ENCODE measurements at places on chromosomes 16 and 17.
A peak's percentile ranks its signal among the peaks of the same experiment; 100 is the strongest.

DNA sequence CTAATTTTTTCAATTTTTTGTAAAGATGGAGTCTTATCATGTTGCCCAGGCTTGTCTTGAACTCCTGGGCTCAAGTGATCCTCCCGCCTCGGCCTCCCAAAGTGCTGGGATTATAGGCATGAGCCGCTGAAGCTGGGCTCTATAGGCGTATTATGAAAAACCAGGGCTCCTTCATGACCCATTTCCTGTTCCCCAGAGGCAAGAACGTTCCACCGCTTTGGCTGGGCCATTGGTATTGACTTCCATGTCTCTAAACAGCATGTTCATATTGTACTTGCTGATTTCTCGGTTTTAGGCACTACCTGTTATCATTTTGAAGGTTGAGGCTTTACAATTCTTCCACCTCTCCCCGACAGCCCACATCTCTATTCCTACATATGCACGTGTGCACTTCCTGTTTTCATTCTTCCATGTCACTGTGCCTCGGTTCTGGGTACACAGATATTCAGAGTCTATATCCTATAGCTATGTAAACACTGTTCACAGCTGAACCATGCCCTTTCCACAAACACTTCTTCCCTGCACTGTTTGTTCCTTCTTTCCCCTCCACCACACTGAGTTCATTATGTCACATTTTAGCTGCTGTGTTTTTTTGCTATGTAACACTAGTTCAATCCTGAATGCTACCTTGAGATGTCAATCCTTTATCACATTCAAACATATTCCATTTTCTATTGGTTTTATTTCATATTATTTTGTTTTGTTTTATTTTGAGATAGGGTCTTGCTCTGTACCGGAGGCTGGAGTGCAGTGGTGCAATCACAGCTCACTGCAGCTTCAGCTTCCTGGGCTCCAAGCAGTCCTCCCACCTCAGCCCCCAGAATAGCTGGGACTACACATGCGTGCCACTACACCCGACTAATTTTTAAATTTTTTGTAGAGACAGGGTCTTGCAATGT is 16.8 kb upstream of the MAPK3 start:
- DNase-seq, result no peak

DNA sequence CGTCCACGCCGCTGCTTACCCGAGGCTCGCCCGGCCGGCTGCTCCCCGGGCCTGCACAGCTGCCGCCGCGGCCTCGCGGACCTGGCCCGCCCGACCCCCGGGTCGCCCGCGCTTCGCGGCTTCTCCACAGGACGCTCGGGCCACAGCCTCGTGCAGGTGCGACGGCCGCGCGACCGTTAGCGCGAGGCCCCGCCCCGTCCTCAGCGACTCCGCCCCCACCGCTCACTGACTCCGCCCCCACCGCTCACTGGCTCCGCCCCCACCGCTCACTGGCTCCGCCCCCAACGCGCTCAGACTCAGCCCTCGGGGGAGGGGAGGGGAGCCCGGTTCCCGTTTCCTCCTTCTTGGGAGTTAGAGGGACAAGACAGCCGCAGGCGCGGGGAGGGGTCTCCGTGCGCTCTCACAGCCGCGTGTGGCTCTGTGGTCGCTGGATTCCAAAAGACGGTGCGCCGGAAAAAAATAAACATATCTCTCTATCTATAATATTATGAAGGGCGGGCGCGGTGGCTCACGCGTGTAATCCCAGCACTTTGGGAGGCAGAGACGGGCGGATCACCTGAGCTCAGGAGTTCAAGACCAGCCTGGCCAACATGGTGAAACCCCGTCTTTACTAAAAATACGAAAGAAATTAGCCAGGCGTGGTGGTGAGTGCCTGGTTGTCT is at the start of gene MEIOB:
MEIOB (minus strand) TSS at position 191 of the 662 bp plus-strand sequence. CDS start 3,989 bp downstream, outside the sequence.
- peak; percentile 30 for DNase-seq

DNA sequence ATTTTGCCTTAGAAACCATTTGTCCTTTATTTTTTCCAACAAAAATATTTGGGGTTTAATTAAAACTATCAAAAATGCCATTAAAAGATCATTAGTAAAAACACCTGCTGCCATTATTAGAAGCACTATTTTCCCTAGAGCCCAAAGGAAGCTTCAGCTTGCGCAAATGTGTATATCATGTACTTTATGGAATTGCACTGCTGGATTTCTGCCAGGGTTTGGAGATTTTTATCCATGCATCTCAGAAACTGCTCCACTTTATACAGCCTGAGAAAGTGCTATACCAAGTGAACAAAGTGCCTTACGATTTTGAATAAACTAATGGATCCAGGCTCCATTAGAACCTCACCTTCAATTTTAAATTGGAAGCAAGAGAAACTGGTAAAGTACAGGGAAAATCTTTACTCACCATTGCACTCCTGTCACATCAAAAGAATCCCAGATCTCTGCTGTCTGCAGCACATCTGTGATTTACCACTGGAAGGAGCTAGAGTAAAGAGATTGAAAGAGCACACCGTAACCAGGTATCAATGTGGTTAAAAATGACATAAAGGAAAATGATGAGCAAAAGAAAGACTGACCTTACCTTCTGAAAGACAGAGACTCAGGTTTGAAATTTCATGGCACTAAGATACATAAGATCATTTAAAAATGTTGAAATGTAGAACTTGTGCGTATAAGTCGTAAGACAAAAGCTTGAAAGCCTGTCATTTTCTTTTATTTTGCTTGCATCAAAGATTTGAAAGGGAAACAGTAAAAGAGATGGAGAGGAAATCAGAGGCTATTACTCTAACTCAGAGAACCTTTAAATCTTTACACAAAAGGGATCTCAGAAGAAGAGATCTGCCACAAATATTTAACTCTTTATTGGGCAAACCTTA is 678.1 kb upstream of the GOT2 start:
- DNase-seq, result no peak

DNA sequence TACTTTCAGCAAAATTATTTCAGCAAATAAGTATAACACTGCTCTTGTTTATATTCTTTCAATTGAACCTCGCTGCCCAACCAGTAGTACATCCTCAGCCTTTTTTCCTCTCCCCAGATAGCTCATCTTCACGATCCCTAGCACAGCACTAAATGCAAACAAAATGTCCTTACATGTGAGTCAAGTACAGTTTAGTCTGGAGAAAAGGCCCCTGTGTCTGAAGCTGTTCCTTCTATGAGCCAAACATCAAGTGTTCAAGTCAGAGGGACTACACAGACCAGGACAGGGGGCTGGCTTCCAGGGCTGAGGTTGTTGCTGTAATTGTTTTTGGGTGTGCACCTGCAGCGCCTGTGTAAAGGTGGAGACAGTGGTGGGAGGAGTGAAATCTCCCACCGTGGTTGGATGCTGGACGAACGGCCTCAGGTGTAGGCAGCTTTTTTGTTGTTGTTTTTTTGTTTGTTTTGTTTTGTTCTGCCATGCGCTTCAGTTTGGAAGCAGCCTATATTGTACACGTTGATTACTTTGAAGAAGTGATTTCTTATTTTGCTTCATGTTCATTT is 147.1 kb downstream of the PRKCA start:
- no peak for DNase-seq

DNA sequence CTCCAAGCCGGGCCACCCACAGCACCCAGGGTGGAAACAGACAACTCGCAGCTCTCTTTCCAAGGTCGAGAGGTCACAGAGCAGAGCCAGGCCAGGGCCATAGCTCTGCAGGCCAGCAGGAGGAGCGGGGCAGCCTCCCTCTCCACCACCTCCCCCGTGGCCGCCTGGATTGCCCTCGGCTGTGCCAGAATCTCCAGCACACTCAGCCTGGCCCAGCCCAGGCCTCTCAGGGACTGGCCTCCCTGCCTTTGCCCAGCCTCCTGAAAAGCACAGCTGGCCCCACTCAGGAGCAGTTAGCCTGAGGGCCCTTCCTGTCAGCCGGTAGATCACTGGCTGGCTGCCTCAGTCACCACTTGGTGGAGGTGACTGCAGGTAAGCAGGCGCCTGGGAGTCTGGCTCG is 85.8 kb upstream of the SEC14L1 start:
- DNase-seq, result no peak

- DNase-seq, result peak; percentile 48
Measured at GRCh38 chr17:48113201-48113676, 5.7 kb downstream of the SNX11 start.

- no peak for DNase-seq
Measured at GRCh38 chr17:7825206-7825990, 8.6 kb upstream of the KDM6B start.

- DNase-seq, result no peak
Measured at GRCh38 chr17:12727076-12727760, 61.5 kb downstream of the MYOCD start.

DNA sequence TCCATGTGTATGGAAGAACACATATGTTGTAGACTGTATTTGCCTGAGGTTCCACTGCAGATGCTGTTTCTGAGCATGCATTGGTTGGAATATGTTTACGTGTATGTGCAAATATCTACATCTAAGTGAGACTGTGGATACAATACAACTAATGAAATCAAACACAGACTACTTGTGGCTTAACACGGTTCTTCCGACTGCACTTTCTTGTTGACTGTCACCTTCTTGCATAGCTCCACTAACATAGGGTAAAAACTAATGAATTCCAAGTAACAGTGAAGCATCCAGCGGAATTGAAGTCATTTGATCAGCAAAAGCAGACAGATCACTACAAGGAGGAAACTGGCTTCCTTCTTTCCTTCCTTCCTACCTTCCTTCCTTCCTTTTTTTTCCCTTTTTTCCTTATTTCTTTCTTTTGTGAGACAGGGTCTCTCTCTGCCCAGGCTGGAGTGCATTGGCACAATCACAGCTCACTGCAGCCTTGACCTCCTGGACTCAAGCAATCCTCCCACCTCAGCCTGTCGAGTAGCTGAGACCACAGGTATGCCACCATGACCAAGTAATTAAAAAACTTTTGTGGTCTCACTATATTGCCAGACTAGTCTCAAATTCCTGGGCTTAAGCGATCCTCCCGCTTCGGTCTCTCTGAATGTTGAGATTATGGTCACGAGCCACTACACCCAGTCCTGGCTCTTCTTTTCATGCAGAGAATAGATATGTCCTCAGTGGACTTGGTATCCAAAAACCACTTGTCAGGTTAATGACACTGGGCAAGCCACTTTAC is 22.0 kb upstream of the CCL1 start:
- no peak for DNase-seq

GRCh38 chr17:58337600-58338453 is 9.2 kb upstream of the TSPOAP1 start:
- DNase-seq, result peak; percentile 97

DNA sequence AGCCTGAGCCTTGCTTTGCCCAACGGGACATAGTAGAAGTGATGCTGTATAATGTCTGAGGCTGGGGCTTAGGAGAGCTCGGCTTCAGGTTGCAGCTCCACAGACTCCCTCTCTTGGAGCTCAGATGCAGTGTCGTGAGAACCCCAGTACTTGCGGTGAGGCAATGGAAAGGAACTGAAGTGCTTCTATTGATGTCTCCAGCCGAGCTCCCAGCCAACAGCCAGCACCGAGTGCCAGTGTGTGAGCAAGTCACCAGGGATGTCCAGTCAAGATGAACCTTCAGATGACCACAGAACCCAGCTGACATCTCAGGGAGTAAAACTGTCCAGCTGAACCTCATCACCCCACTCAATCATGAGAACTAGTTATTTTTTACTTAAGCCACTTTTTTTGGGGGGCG is 268.1 kb downstream of the IRF8 start:
- no peak for DNase-seq

GRCh38 chr17:29412780-29413565 is 22.8 kb downstream of the TAOK1 start:
- DNase-seq, result no peak

- DNase-seq, result peak; percentile 26
Measured at GRCh38 chr16:85614338-85615013, 1.4 kb downstream of the GSE1 start.

DNA sequence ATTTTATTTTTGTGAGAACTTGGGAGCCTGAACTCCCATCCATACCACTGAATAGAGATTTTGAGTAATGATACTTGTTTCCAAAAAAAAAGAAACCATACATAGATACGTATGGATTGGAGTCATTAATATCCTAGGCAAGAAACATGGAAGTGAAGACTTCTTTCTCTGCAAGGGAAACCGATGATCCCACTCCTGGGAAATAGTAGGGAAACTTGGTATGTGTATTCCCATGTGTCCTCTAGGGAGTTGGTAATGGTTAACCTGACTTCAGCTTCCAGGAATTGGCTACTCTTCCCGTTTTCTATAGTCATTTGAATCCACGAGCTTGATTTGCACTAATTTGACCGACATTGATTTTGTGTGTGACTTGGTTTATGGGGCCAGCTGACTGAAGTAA is 5.4 kb downstream of the FUS start:
- DNase-seq, result no peak

DNA sequence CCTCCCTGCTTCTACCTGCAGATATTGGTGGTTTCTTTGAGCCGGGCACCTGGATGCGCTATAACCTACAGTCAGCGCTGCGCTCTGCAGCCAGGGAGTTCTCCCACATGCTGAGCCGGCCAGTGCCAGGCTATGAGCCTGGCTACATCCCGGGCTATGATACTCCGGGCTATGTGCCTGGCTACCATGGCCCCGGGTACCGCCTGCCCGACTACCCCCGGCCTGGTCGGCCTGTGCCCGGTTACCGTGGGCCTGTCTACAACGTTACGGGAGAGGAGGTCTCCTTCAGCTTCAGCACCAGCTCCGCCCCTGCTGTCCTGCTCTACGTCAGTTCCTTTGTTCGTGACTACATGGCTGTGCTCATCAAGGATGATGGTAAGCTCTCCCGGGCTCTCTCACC is 13.2 kb downstream of the CNTNAP1 start:
- no peak for DNase-seq

- DNase-seq, result no peak
Measured at GRCh38 chr17:14332331-14332730, 31.4 kb downstream of the HS3ST3B1 start.

DNA sequence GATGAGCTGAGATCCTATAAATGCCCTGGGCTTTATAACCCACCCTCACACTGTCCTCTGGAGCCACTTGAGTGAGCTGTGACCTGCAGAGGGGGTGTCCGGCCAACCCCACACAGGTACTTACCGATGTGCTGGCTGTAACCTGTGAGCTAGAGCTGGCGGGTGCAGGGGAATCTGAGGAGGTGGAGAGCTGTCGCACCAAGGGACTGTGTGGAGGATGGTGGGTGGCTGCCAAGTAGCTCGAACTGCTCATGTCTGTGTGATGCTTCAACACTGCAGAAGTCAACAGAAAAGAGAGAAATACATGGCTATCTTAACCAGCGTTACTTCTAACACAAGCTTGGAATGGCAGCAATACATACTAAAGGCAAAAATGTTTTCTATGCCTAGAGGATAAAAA is 39.4 kb downstream of the STH start:
- DNase-seq, result no peak

DNA sequence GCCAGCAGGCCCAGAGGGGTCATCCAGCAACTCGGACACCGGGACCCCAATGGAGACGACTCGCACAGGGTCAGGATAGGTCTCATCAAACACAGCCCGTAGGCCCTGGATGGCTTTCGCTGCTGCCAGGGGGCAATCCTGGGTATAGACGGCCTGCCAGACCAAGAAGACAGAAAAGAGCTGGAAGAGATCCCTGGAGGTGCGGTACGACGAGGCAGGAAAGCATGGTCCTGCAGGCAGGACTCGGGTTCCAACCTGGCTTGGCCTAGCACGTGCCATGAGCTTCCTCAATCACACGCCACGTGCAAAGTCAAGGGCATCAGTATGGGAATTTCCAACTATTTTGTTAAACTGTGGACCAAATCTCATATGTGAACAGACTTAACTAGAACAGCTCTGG is 6.3 kb upstream of the EXOSC6 start:
- DNase-seq, result no peak
